Urothelium cell line (cell line): ENCODE measurements at places on chromosomes 16 and 17.

DNA sequence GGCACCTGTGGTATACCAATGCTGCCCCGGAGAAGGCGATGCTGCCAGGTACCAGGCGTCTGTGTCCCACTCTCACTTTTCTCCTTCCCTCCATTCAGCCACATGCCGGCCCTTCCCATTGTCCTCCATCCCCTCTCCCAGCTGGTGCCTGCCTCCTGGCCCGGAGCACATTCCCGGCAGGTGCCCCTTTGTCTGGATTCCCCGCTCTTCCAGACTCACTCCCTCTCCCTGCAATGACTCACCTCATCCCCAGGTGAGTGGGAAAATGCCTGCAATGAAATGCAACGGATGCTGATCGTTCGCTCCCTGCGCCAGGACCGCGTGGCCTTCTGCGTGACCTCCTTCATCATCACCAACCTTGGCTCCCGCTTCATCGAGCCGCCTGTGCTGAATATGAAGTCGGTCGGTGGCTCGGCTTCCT, 10.4 kb upstream of the KDM6B start:
- no peak for DNase-seq

DNA sequence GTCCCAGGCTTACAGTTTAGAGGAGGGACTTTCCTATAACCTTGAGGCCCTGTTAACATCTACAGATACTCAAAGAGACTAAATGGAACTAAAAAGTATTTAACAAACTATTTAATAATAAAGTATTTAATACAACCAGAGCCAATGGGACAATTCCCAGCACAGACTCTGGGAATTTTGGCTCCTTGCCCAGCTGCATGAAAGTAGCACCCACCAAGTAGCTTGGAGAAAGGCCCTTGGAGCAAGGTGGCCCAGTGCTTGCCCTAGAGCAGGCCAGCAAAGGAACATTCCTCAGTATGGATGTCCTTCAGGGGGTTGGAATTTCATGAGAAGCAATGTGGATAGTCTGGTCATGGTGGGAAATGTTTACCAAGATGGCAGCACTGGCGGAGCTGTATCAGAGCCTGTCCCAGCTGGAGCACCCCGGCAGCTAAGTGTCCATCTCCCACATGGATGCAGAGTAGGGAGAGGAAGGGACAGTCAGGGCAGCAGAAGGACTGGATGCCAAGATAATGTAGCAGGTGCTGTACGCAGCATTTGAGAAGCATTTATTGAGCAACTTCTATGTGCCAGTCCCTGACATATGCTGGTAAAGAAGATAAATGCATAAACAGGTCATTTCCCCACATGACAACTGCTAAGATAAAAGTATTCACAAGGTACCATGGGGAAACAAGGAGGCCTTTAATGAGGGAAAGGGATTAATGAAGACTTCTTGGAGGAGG, 5.2 kb upstream of the SMARCD2 start:
- no peak for DNase-seq

- peak; percentile 43 for DNase-seq
Measured at GRCh38 chr16:57871456-57871855, 69.2 kb upstream of the KIFC3 start.

DNA sequence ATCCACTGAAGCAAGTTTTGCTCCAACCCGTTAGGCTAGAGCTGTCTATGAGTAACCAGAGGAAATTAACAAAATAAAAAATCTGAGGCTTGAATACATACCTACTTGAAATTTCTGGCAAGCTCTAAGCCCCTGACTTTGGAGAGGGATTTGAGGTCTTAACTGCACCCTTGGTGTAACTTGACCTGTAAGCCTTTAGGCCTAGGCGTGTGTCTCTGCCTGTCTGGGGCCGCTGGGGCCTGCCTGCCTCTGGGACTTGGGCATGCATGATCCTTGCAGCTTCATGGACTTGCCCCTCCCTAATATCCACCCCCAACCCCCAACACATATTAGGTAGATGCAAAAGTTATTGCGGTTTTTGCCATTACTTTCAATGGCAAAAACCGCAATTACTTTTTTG, 3.7 kb upstream of the CDC42EP4 start:
- DNase-seq = no peak

- DNase-seq = peak; percentile 14
Measured at GRCh38 chr16:29154676-29155121, 169.8 kb downstream of the LAT start.

- DNase-seq = no peak
Measured at GRCh38 chr16:49578018-49578417, 204.4 kb downstream of the C16orf78 start.

GRCh38 chr17:38606646-38607611, 1.2 kb upstream of the SRCIN1 start:
- DNase-seq = no peak

- peak; percentile 75 for DNase-seq
Measured at GRCh38 chr16:3173892-3174617, 13.9 kb upstream of the OR1F1 start.

DNA sequence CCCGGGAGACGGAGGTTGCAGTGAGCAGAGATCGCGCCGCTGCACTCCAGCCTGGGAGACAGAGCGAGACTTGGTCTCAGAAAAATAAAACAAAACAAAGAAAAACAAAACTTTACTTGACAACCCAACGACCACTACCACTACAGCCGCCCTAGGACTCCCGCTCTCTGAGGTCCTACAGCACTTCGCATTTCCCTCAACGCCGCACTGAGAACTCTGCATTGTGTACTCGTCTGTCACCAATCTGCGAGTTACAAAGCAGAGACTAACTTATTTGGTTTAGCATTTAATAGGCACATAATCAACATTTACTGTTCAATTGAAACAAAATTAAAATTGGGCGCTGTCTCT, 479 bp upstream of the ZNF207 start:
- peak; percentile 16 for DNase-seq

DNA sequence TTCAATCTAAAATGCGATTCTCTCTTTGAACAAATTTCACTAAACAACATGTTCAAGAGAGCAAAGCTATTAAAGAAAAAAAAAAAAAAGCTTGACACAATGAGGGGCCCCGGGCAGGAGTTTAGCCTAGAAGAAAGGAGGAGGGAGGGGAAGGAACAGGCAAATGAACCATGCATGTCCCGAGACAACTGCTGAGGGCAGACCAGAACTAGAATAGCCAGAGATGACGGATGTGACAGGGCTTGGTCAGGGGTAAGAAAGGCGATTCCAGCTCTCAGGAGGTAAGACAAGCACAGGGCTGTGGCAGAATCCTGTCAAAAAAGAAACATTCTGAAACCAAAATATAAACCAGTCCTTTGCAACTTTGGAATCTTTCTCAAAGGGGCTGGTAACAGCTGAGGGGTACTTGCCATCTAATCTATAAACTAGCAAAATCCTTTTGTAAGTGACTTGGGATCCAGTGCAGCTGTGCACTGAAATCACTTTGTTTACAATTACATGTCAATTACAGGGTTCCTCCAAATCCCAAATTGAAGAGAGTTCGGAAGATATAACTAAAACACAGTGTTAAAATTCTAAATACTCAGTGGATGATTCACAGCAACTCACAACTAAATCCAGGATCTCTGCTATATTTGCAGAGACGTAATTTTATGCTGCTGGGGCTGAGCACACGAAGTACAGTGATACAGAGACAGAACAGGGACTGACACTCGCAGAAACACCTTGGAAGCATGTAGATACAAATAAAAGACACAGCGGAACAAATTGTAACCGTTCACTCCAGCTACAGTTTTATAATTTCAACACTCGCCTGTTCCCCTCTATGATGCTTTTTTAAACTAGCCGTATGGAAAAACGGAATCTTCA, 567.4 kb upstream of the ZFHX3 start:
- DNase-seq = no peak

- DNase-seq = no peak
Measured at GRCh38 chr16:7938175-7938574, 605.5 kb downstream of the RBFOX1 start.

DNA sequence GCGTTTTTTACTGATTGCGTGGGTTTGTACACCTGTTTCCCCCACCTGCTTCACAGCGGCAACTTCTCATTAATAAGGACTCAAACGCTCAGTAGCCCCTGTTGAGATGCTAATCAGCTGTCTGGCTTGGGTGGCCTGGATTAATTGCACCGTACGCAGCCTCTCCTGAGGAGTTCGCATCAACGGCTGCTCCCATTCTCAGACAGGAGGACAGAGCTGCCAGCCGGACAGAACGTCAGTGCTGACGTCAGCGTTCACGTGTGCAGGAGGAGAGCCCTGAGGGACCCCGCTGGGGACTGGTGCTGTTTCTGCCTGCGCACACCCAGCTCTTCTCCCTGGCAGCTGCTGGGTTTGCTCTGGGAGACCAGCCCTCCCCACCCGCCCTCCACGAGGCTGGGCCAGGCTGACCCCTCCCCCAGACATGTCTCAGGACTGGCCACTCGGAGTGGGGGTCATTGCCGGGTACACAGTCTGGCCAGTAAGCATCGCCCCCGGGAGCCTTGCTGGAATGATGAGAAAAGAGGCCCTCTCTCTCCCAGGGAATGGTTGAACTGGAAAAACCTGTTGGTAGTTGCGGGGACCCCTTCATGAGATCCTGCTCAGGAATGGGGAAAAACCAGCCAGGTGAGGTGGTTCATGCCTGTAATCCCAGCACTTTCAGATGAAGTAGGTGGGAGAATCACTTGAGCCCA, 5.7 kb upstream of the BANP start:
- no peak for DNase-seq

GRCh38 chr16:85553436-85554113, 59.5 kb upstream of the GSE1 start:
- DNase-seq = peak; percentile 70

DNA sequence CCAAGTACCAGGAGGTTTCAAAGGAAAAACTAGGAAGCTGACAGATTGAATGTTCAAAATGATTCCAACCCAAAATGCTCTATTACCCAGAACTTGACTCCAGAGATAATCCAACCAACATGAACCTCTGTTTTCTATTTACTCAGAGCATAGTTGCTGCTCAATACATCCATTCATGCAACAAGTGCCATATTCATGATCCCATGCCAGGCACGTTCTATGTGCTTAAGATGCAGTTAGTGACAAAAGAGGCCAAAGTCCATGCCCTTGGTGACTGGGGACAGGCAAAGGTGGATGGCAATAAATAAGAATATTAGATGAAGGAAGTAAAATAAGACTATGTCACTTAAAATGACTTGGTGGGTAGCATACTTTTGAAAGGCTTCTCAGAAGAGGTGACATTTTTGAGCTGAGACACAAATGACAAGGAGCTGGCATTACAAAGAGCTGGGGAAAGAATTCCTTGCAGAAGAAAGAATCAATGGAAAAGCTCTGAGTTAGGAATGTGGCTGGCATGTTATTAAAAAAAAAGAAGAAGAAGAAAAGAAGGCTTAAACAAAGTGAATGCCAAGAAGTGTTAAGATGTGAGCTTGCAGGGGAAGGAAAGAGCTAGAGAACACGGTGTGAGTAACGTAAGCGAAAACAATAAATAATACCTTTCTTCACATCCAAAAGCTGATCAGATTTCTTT, 34.5 kb downstream of the TOX3 start:
- no peak for DNase-seq
